Natural killer cell treated with Interleukin-12 subunit alpha and Interleukin-12 subunit beta and Interleukin-15 and Interleukin-18, amount 100 ng/mL, for 72 hours (primary cell): ENCODE measurements at places on chromosomes 1 and 21. TPM values are rescaled to one million over a fixed set of nuclear protein-coding genes. Genes with fewer than 3 reads are reported as not detected.

GRCh38 chr1:229247871-229248270 is 23.0 kb upstream of the RAB4A start:
- no peak for DNase-seq

DNA sequence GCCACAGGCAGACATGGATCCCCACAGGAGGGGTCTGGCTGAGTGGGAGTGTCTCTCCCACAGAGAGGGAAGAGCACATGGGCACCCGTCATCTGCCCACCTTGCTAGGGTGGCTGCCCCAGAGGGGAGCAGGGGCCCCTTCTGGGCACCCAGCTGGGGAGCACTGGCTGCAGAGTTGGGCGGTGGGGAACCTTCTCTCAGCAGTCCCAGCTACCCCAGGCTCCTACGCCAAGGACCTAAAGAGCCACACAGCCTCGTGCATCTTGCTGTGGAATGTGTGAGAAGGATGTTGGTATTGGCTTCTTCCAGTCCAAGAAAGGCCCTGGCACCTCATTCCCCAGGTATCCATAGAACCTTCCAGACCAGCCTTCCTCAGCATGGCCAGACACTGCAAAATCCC is 250.6 kb upstream of the VAMP3 start:
- DNase-seq = no peak

Gene FCMR
- total RNA-seq = 6.8 TPM

Gene PRAMEF9
- total RNA-seq = not detected

DNA sequence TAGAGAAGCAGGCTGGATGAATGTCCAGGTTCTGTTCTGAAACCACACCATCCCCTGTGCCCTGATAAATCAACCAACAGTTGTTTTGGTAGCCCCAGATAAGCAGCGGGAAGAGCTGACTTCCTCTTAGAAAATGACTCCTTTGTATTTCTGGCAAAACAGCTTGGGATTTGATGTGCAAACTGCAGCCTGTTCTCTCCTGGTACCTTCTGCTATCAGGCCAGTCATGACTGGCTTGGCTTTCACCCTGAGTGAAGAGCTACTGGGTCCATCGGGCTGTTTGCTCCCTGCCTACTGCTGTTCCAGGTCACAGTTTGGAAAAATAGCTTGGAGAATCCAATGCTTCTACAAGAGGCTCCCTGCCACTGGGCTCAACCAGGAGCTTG is 116.8 kb downstream of the DTL start:
- DNase-seq = no peak

DNA sequence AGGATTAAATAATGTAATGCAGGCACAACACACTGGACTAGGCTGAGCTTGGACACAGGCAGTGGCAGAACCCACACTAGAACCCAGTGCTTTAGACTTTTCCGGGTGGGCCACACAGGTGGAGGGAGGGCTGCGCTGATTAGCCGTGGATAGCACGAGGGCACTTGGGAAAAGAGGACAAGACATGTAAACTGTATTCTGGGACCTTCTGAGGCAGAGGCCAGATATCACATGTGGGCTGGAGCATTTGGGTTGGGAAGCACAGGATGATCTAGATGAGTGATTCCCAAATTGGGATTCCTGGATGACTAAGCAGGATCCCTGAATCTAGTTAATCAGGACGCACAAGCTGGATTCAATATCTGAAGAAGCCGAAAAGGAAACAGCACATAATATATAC is 20.3 kb upstream of the A3GALT2 start:
- no peak for DNase-seq
